ENCODE measurements at places on chromosomes 16 and 17. TPM values are rescaled to one million over a fixed set of nuclear protein-coding genes. Genes with fewer than 3 reads are reported as not detected.

ARL5C gene
- under 0.01 TPM for total RNA-seq

SCN4A gene
- total RNA-seq = 32.9 TPM

SLC4A1 gene
- total RNA-seq = 47.0 TPM

SCNN1B gene
- total RNA-seq = not detected

KRT10 gene
- 2.6 TPM for total RNA-seq

ARHGAP44 gene
- total RNA-seq = 3.7 TPM

KRTAP4-3 gene
- not detected for total RNA-seq

SOX9 gene
- 6.3 TPM for total RNA-seq

CCL4 gene
- 1.6 TPM for total RNA-seq

ZPBP2 gene
- total RNA-seq = not detected

ATP2A1 gene
- total RNA-seq = 502 TPM

RNF43 gene
- total RNA-seq = not detected

FBXO39 gene
- under 0.01 TPM for total RNA-seq

CTRB2 gene
- total RNA-seq = not detected

DHRS7C gene
- total RNA-seq = 163 TPM

CDYL2 gene
- total RNA-seq = 1.6 TPM

RNF222 gene
- total RNA-seq = not detected

SLC47A1 gene
- total RNA-seq = 0.52 TPM

AATF gene
- total RNA-seq = 11.5 TPM

NLRC3 gene
- 0.52 TPM for total RNA-seq

HYDIN gene
- total RNA-seq = 3.7 TPM

CES3 gene
- 0.52 TPM for total RNA-seq

SLFN12L gene
- 0.52 TPM for total RNA-seq

CNTNAP1 gene
- total RNA-seq = 8.9 TPM

PRSS22 gene
- total RNA-seq = not detected

ZG16B gene
- 0.52 TPM for total RNA-seq

CSH1 gene
- total RNA-seq = not detected

KLHL10 gene
- total RNA-seq = not detected

CCL7 gene
- total RNA-seq = not detected

ALOX15 gene
- 0.52 TPM for total RNA-seq

RNU2-1 gene
- total RNA-seq = not detected

FAM171A2 gene
- total RNA-seq = 38.6 TPM

BCO1 gene
- total RNA-seq = not detected

TBC1D28 gene
- not detected for total RNA-seq

BIRC5 gene
- total RNA-seq = 11.0 TPM

P2RX1 gene
- total RNA-seq = 1.6 TPM

GAST gene
- total RNA-seq = not detected

ITGB4 gene
- 3.1 TPM for total RNA-seq

HMOX2 gene
- total RNA-seq = 31.8 TPM

NPIPB9 gene
- total RNA-seq = 4.2 TPM

NOD2 gene
- total RNA-seq = 0.52 TPM

PITPNM3 gene
- 1.0 TPM for total RNA-seq

ASB16 gene
- total RNA-seq = 4.7 TPM

ZG16 gene
- not detected for total RNA-seq

SMIM36 gene
- not detected for total RNA-seq

CORO6 gene
- 43.3 TPM for total RNA-seq

MT1X gene
- 11.5 TPM for total RNA-seq

CD300H gene
- not detected for total RNA-seq

KCNG4 gene
- total RNA-seq = not detected

PKMYT1 gene
- 2.1 TPM for total RNA-seq

FAM234A gene
- 23.5 TPM for total RNA-seq

MYH11 gene
- total RNA-seq = 23.0 TPM

BEAN1 gene
- total RNA-seq = not detected

PRR29 gene
- total RNA-seq = not detected

HBM gene
- 151 TPM for total RNA-seq

All from skeletal muscle tissue (tissue), 5 donors.